AG10803 (cell line): ENCODE measurements at places on chromosomes 11 and 22.

- DNase-seq: no peak
These were observed 8.2 kb downstream of the CD5 start for GRCh38 chr11:61110255-61111049.

DNA sequence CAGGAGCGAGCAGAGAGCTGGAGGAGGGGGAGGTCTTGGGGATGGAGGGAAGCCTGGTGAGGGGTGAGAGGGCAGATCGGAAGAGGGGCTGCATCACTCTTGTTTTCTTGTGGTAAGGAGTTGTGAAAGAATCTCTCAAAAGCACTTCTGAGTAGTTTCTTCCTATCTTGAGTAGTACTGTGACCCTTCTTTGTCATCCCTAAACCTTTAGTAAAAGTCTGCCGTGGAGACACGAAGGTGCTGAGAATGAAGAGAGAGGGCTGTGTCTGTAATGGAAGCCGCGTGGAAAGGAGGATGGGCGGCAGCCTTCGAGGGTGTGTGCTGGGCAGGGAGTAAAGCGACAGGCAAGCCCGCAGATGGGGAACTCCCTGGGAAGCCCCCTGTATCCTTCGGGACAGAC, 237.8 kb downstream of the TBC1D22A start:
- no peak for DNase-seq

DNA sequence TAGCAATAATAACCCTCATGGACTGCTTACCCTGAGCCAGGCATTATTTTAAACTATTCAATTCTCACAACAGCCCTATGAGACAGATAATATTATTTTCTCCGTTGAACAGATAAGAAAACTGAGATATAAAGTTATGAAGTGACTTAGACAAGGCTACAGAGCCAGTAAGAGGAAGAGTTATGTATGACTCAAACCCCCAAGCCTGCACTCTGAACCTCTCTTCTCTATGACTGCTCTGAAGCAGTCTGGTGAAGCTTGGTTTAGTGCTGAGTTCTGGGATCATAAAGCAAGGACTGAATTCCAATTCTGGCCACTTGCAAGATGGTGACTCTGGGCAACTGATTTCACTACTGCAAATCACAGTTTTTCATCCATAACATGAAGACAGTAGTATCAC, 34.5 kb downstream of the TNKS1BP1 start:
- peak; percentile 44 for DNase-seq

GRCh38 chr11:38510041-38510440, 1912.0 kb upstream of the RAG2 start:
- DNase-seq: no peak

DNA sequence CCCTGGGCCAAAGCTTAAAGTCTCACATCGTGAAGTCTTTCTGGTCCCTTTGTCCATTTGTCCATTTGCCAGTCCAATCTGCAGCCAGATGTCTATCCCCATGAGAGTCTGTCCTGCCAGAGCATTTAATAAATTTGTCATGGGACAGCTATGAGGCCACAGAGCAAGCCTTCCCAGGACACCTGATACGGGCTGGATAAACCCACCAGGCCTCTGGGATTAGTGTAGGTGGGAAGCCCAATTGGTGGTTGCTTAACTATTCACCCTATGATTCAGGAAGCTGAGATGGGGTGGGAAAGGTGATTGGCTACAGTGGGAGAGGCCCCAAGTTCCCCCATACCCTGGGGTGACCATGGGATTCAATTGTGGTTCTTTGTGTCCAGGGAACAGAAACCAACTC, 39.9 kb downstream of the MYEOV start:
- DNase-seq: no peak

DNA sequence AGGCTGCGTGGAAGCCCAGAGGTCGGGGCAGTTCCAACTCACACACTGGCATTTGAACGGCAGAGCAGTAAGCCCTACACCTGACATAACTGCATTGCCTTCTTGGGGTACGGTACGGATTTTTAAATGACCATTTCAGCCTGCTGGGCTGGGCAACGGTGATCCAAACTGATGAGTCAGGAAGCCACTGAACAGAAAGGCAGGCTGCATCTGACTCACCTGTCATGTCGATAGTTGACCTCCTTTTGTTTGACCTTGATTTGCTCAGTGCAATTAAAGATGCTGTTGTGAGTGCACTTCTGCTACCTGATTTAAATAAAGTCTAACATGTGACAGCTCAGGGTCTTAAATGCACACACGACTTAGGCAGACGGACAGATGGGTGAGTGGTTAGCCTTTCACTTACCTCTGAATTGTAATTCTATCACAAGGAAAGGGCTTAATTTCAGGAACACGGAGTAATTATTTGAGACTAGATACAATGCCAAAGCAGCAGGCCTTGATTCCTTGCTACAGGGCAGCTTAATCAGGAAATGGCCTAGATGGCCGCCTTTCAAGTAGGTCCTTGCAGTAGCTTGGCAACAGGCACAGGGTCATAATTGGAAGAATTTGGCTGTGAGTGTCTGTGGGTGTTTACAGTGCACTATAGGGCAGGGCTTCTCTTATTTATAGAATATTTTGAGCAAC, 52.2 kb downstream of the BMAL1 start:
- DNase-seq: peak; percentile 49

GRCh38 chr11:16402654-16403447, 46.5 kb upstream of the SOX6 start:
- no peak for DNase-seq

DNA sequence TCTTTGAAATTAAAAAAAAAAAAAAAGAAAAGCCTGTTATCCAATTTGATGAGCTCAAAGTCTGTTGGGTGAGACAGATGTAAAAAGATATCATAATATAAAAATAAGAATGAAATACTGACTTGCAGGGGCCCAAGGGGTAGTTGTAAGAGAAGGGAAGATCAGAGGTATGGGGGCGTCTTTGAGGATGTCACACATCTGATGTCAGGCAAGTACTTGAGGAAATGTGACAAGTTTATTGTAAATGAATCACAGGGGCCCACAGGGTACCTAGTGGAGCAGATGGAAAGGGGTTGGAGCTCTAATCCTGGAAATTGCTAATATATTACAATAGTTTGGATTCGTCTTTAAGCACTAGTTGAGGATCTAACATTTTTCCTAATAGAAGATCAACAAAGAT, 131.6 kb downstream of the MAML2 start:
- DNase-seq: no peak

DNA sequence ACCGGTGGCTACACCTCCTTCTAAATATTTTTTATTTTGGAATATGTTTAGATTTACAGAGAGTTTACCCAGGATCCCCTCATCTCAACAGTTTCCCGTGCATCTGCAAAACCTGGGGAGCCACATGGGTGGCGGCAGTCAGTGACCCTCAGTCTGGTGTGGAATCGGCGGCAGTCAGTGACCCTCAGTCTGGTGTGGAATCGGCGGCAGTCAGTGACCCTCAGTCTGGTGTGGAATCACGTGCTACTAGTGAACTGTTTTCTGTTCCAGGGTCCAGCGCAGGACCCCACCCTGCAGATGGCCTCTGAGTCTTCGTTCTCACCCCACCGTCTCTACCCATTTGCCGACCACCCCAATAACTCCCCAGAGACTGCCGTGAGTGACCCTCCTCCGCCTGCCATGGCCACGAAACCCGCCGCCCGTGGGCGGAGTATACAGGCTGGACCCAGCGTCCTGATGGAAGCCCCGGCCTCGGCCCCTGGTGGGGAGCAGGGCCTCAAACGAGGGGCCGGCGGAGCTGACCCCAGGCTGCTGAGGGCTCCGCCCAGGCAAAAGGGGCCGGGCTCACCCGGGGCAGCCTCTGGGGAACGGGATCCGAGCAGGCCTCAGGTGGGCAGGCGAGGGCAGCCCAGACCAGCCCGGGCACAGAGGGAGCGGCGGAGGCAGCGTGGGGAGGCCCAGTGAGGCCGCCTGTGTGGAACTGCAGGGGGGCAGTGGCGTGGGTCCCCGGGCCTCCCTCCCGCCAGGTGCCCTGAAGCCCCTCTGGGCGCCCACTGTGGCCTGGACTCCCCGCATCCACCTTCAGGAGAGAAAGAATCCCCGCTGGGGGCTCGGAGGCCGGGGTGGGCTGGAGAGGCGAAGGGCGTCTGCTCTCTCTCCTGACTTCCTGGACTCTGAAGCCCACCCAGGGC, 2.5 kb downstream of the IL17REL start:
- DNase-seq: no peak

GRCh38 chr11:36363361-36364268, 67.5 kb downstream of the PRR5L start:
- no peak for DNase-seq

- DNase-seq: peak; percentile 74
These were observed 122.4 kb downstream of the WT1 start for GRCh38 chr11:32312865-32313403.

GRCh38 chr22:32080904-32081303, 37.8 kb downstream of the SLC5A1 start:
- DNase-seq: peak; percentile 53

- DNase-seq: no peak
These were observed 100.9 kb downstream of the CTTN start for GRCh38 chr11:70498976-70499801.

DNA sequence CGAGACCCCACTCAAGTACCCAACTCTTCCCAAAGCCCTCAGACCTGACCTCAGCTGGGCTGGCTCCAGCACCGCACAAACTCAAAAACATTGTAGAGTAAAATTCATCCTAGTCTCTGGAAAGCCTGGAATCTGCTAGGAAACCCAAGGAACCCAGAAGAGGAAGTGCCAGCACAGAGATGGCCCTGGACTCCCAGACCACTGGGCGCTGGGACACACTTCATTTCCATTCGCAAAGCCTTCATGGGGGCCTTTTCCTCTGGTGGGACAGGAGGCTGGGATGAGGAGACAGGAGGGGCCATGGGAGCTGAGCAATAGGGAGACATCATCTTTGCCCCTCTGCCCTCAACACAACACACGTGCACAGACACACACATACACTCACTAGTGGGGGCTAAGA, 30.8 kb downstream of the ARRB1 start:
- DNase-seq: no peak

- DNase-seq: peak; percentile 86
These were observed 70.8 kb downstream of the BLID start for GRCh38 chr11:122045181-122045586.

GRCh38 chr11:67456068-67456705, 1.0 kb downstream of the CABP4 start:
- DNase-seq: no peak

DNA sequence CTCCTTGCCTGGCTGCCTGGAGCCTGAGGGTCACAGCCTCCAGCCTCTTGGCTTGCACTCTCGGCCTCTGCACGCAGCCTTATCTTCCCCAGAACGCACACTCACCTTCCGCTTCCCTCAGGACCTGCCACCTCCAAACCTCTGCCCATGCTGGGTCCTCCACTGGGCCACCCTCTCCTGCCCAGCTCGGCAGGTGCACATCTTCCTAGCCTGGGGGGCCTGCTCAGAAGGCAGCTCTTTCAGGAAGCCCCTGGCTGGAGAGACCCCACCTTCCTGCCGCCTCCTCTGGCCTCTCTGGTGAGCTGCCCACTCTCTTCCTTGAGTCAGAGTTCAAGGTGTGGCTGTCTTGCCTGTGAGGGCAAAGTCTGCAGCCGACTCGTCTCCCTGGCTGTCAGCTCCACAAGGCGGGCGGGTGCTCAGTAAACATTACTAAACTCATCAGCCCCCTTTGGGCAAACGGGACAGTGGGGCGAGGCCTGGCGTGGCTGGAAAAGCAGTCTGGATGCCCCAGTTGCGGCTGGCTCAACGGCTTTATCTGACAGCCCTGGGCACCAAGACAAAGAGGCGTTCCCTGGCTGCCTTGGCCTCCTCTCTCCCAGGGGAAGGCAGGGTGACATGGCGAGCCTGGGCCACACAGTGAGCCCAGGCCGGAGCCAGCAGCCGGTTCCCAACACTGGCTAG, 1.7 kb upstream of the LINC01488 start:
- DNase-seq: no peak

DNA sequence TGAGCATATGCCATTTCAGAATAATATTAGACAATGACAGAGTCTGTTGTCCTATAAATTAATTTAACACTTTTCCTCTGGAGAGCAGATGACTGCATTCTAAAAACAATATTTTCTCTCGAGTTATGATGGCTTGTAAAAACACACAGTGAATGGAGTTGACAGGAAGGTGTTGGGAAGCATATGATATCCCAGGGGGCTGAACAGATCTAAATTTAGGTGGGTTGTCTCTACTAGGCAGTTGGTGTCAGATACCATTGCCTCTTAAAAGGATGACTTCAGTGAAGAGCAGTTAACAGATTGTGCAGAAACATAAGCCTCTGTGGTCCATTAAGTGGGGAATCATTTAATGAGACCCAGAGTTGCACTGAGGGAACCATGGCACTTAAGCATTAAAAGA, 30.7 kb downstream of the SVIP start:
- DNase-seq: no peak

DNA sequence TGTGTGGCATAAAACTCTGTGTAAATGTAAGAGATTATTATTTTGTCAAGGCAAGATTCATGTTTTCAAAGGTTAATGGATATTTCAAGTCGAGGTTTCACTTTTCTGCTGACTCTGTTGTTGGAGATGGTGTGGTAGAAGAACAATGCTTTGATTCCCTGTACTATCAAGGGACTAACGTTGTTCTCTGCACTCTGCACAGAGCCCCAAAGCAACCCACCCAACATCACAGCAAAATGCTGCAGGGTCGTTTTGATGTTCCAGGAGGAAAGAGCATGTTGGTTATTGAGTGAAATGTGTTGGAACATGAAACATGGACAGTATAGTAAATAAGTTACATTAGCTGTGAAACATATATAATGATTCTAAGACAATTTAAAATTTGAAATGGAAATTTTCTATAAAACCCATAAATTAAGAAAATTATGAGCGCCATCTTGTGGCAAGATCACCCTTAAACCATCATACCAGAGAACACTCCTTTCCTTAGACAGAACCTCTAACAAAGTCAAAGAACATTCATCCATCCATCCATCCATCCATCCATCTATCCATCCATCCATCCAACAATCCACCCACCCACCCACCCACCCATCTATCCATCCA, 164.4 kb upstream of the ZBED5 start:
- DNase-seq: peak; percentile 21

DNA sequence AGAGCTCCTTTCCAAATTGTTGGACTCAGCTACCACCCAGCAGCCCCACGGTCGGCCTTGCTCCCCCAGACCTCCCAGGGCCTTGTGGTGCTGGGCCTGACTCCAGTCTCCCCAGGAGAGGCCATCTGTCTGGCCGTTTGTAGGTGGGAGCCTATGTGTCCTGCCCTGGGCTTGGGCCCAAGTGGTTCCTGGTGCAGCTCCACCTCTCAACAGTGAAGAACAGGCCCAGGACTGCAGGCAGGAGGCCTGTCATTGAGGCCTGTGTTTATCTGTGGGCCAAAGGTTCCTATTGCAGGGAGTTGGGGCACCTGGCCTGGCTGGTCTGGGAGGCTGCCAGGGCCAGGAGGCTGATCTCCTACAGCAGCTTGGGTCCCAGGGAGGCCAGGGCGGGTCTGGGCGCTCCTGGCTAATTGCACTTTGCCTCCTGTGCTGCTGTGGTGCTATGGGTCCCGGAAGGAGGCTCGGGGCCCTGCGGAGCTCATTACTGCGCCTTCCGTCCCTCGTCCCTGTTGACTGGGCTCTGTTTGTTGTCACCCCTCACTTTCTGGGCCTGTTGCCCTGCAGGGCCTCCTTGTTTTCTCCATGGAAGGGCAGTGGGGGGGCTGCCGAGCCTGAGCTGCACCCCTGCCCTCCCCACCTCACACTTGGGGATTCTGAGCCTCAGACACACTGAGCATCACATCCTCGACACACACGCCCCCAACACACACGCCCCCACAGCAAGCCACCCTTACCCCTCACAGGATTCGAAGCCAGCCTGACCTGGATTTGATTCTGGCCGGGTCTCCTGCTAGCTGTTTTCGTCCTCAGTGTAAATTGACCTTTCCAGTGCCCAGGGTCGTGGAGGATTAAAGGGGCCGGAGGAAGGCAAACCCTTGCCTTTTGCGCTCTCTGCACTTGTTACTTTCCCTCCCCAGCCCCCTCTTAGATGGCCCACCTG, 6.8 kb upstream of the OMP start:
- no peak for DNase-seq
